ENCODE measurements at places on chromosomes 3 and 15.

GRCh38 chr3:143090486-143090885 is 29.1 kb upstream of the CHST2 start:
- DNase-seq: no peak

GRCh38 chr3:161354554-161354953 is 16.8 kb downstream of the SPTSSB start:
- DNase-seq: no peak

- DNase-seq: no peak
Measured at GRCh38 chr15:101206176-101206591, 45.7 kb downstream of the CHSY1 start.

- no peak for DNase-seq
Measured at GRCh38 chr3:38826001-38826400, 10.0 kb upstream of the SCN10A start.

DNA sequence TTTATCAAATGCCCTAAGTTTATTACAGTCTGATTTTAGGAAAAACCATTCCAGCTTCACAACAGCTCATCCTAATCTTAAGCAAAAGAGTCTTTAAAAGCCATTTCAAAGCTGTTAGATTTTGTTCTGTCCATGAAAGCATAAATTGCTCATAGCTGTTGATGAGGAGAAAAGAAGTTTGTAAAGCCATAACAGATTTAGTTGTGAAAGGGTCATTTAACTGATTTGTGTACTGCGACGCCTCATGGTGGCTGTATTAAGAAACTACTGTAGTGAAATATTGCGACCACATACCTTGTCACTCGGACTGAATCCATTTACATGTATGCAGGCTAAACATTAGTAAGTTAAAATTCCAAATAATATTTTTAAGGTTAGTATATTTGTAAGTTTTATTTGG is 20.9 kb downstream of the BBX start:
- DNase-seq: no peak

- DNase-seq: no peak
Measured at GRCh38 chr3:140146668-140147067, 211.7 kb downstream of the CLSTN2 start.

DNA sequence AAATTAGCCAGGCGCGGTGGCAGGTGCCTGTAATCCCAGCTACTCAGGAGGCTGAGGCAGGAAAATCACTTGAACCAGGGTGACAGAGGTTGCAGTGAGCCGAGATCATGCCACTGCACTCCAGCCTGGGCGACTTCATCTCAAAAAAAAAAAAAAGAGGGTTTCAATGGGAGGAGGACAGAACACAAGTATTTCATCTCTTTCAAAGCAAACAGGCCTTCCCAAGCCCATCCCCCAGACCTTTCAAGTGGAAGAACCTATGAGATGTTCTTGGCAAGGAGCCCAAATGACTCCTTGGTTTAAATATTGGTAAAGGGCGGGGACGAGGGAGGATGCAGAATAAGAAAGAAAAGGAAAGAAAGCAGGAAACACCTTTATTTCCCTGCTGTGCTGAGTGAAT is 62.2 kb upstream of the MCF2L2 start:
- DNase-seq: peak; percentile 63

GRCh38 chr3:24622138-24622537 is 127.5 kb upstream of the THRB start:
- DNase-seq: no peak

- DNase-seq: no peak
Measured at GRCh38 chr15:71463156-71463665, 347.1 kb upstream of the NR2E3 start.

GRCh38 chr15:64263567-64263966 is 92.4 kb downstream of the CSNK1G1 start:
- DNase-seq: no peak

DNA sequence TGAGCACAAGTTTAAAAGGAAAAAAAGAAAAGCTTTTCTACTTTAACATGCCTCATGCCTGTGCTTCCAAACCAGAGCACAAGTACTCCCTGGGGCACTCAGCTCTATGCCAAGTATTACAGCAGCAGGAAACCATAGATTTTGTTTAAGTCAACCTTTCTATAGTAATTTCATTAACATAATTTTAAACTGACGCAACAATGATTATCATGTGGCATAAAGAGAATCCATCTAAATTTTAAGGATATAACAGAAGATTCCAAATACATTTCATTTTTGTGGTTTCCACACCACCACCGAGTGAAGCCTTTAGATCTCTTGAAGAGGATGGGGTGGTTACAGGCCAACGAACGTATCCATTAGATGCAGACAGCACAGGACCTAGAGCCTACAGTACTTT is 112.1 kb downstream of the TNIK start:
- no peak for DNase-seq

- DNase-seq: no peak
Measured at GRCh38 chr15:90309020-90309419, 43.1 kb upstream of the ZNF774 start.

DNA sequence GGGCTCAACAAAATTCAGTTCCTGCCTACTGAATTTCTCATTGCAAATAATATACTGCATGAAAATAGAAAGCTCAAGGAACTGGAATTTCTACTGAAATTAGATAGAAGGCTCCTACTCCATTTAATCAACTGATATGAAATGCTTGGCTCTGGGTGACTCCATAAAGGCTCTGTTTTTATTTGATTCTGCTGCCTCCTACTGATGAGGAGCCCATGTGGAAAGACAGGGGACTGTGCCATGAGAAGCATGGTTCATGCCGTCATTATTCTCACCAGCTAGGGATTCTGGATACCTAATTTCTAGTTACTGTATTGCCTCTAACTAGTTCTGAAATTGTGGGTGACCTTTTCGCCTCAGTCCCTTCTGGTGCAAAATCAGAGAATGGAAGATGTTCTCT is 366.2 kb upstream of the DPH6 start:
- DNase-seq: peak; percentile 4

- DNase-seq: no peak
Measured at GRCh38 chr15:45287390-45287956, 35.4 kb downstream of the SLC28A2 start.

DNA sequence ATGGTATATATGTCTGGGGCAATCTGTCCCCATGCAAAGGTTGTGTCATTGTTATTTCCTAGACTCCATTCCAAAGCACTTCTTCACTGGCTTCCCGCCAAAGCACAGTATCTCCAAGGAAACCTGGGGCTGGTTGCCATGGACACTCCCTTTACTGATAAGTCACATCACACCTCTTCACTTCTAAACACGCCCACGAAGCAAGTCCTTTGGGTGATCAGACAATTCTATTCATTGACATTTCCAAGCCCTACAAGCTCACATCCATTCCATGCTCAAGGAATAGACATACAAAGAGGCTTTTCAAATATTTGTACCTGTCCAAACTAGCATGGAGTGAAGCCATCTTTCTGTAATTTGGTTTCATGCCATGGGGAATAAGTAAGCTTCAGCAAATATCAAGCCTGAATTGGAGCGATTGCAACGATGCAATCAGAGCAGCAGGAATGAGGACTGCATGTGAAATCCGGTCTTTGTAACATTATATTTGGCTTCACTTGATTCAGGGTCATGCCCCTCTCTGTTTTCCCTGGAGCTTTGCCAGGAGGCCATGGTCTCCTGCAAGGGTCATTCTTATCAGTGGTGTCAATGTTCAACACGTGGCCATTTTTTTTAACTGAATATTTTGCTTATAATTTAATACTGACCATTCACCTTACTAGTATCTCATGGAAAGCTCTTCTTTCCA is 201.6 kb upstream of the TMC3 start:
- DNase-seq: no peak

DNA sequence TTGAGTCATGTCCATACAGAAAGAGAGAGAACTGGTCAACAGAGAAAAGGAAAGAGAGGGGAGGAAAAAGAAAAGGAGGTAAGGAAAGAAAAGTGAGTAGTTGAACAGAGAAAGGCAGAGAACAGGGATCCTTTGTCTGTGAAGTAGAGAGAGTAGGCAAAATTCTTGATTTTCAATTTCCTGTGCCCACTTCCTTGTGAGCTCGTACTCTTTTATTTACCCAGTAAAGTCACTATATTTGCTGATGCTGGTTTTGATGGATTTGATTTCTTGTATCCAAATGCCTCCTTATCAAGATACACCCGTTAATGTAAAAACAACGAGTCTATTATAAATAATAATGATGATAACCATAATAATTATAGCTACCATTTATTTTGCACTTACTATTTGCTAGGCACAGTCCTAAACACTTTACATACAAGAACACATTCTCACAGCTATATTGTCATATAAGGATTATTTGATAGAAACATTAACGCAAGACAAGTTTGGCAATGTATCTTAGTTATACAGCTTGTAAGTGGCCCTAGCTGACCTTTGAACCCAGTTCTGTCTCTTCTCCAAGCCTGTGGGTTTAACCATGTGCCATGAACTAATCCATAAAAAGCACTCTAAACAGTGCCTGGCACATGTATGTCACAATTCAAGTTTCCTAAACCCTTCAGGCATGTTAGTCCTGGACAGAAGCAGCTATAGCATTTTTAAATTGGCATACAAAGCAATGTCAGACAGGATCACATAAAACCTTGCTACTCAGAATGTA is 6.7 kb upstream of the P2RY1 start:
- DNase-seq: no peak

Measured in iPS DF 6.9 (cell line).